ENCODE measurements at places on chromosomes 16 and 17. TPM values are rescaled to one million over a fixed set of nuclear protein-coding genes. Genes with fewer than 3 reads are reported as not detected.

Gene CBLN1
- total RNA-seq, result not detected

Gene XAF1
- total RNA-seq, result 40.0 TPM

Gene KIF18B
- total RNA-seq, result 0.09 TPM

Gene SLC38A8
- total RNA-seq, result not detected

Gene CFAP97D1
- total RNA-seq, result under 0.01 TPM

Gene CEMP1
- not detected for total RNA-seq

Gene PLD6
- 2.9 TPM for total RNA-seq

Gene RND2
- 1.00 TPM for total RNA-seq

Gene CYLD
- 37.1 TPM for total RNA-seq

Gene ITGAD
- not detected for total RNA-seq

Gene ABCC3
- 17.1 TPM for total RNA-seq

Gene EVPLL
- not detected for total RNA-seq

Gene ACSF2
- total RNA-seq, result 40.5 TPM

Gene SLC47A2
- total RNA-seq, result not detected

Gene C17orf100
- 0.43 TPM for total RNA-seq

Gene KRTAP2-1
- not detected for total RNA-seq

Gene TLCD3B
- total RNA-seq, result 0.09 TPM

Gene SULT1A2
- total RNA-seq, result 0.09 TPM

Gene CHST6
- total RNA-seq, result 1.7 TPM

All from smooth muscle cell of bladder (primary cell).